ENCODE measurements at places on chromosomes 4 and X.

DNA sequence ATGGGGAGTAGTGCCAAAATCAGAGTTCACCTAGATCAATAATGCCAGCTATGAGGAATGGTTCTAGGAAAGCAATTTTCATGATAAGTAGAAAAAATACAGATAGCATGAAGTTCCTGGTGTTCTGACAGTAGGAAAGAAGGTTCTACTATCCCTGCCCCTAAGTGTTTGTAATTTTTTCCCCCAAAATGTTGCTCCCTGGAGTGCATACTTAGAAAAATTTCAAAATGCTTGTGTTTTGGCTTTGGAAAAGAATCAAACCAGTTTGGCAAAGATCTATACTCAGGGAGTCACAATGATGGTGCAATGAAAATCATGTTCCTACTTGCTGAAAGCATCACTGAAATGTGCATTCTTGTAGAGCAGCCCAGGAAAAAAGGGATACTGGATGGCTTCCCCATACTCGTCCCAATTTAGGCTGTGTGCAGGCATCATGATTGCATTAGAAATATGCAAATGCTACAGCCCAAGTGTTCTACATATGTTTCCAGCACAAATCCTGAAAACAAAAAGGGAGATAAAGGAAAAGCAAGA, 74.7 kb downstream of the LPAR4 start:
- DNase-seq: no peak

DNA sequence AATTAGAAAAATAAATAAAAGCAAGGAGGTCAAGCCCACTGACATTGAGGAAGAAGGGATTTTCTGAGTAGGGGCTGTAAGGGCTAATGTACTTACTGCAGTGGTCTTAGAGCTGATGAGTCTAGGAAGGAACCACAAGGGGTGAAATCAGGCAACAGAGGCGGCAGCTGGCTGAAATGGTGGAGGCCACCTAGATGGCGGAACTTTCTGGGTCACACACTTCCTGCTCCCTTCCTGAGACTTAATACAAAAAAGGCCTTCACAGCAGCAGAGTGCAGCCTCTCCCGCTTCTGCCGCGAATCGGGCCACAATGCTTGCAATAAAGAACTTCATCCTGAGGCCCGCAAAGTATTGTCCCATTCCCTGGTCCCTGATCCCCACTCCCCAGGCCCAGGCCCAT, 15.4 kb downstream of the SNX12 start:
- DNase-seq: no peak

GRCh38 chrX:45714866-45715265, 514.2 kb upstream of the DIPK2B start:
- no peak for DNase-seq

DNA sequence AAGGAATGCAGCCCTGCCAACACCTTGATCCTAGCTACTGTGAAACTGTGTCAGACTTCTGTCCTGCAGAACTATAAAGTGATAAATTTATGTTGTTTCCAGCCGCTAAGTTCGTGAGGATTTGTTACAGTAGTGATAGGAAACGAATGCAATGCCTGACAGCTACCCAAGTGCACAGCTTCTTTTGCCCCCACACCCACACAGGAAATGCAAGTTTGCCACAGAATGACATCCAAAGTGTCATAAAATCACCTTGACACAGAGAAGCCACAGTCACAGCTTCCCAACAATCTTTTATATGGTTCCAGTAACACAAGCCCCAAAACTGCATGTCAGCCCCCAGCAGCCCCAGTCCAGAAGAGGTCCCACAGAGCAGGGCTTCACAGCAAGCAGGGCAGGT, 216.9 kb upstream of the S100G start:
- no peak for DNase-seq

DNA sequence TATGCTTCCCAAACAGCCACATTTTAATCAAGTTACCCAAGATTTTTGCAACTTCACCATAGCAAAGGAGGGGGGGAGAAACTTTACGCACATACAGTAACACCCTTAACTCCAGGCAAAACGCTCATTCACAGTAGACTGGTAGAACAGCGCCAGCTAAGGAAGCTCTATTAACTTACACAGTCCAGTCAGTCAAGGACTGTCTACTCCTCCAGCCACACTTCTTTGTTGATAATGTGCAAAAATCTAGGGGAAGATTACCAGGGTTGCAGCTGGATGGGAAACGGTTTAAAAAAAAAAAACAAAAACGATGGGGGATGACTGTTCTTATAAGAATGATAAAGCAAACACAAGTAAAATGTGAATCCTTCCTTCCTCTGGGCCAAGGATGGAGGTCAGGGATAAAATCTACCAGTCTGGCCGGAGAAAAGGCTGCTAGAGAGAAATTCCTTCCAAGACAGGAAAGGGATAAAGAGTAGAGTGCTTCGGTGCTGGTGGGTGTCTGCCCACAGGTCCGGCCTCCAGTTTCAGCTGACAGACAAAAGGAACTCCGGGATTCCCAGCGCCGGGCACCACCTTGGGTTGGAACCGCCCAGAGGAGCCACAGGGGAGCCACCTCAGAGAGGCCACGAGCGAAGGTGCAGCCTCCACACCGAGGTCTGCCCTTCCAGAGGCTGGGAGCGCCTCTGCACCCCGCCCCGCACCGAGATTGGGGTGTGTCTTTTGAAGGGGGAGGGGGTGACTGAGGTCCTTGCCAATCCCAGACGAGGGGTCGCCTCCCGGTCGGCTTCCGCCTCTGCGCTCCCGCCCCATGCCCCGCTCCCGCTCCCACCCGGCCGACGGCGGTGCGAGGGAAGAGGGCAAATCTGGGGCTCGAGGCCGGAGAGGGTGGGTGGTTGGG, 811 bp downstream of the ANKRD50 start:
- DNase-seq: no peak

- DNase-seq: no peak
Measured at GRCh38 chr4:138772366-138772765, 243.2 kb upstream of the NOCT start.

- no peak for DNase-seq
Measured at GRCh38 chr4:182385897-182386296, 142.7 kb downstream of the TENM3 start.

DNA sequence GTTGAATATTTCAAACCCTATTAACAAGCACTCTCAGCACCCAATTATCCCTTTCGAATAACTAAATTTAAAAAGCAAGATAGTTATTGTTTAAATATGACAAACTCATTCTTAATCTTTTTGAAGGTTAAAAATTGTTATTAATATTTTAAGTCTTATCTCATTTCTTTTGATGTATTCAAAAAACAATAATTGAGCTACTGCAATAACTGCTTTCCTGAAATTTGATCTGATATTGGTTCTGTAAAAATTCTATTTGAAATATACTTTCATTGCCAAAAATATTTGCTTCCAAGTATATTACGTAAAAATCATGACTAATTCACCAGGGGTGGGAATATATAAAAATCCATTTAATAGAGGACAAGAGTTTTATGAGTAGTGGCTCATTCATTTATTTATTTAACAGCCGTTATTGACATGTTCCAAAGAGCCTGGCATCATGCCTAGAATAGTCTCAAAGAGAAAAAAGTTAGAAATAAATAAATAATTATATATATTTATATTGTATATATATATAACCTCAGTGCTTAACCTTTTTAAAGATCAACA, 34.4 kb downstream of the GLRA3 start:
- DNase-seq: no peak

DNA sequence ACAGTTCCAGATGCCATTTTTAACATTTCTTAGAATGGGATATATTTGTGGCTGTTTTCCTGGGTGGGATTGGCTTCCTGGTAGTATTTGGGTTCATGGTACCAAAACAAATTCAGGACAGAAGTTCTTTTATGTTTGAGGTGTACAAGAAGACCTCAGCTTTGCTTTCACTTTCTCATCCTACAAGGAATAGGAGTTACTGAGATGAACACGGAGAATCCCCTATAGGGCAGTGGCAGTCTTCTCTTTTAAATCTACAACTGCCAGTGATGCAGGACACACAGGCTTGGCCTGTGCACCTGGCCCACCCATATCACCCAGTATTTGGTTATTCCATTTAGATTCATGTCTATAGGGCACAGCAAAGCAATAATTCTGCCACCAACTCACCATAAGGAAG, 35.2 kb downstream of the SLC10A7 start:
- no peak for DNase-seq

GRCh38 chrX:108527724-108528123, 88.1 kb downstream of the COL4A5 start:
- DNase-seq: no peak

DNA sequence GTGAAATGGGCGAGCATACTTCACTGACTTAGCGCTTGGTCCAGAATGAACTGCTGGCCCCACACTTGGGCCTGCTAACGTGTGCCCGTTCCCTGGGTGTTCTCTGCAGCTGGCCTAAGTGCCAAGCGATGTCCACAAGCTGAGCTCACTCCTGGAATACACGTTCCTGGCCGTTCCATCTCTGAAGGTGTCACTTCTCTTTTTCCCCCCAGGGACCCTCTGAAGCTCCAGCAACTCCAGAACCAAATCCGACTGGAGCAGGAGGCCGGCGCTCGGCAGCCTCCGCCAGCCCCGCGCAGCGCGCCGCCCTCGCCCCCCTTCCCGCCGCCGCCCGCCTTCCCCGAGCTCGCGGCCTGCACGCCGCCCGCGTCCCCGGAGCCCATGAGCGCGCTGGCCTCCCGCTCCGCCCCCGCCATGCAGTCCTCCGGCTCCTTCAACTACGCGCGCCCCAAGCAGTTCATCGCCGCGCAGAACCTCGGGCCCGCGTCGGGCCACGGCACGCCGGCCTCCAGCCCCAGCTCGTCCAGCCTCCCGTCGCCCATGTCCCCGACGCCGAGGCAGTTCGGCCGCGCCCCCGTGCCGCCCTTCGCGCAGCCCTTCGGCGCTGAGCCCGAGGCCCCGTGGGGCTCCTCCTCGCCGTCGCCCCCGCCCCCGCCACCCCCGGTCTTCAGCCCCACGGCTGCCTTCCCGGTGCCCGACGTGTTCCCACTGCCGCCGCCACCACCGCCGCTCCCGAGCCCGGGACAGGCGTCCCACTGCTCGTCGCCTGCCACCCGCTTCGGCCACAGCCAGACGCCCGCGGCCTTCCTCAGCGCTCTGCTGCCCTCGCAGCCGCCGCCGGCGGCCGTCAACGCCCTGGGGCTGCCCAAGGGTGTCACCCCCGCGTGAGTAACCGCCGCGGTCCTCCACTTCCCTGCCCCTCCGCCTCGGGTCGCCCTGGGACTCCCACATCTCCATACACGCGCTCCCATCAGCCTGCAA, 132.3 kb downstream of the CBR4 start:
- no peak for DNase-seq

DNA sequence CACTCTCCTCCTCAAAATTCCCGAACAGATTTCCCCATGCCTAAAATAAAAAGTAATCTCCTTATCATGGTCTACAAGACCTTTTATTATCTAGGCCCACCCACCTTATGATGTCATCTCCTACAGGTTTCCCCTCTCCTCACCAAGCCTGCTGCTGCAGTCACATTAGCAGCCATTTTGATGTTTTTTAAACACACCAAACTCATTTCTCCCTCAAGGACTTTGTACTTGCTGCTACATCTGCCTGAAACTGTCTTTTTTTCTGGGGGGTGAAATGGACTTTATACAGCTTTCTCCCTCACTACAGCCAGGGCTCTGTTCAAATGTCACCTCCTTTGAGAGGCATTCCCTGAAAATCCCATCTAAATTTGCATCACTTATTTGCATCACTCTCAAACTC, 90.2 kb upstream of the TAB3 start:
- DNase-seq: no peak

- no peak for DNase-seq
Measured at GRCh38 chr4:150491132-150492049, 90.6 kb upstream of the MAB21L2 start.

- no peak for DNase-seq
Measured at GRCh38 chr4:8238515-8239053, 31.0 kb upstream of the HTRA3 start.

- no peak for DNase-seq
Measured at GRCh38 chr4:125482822-125483221, 168.1 kb downstream of the FAT4 start.

DNA sequence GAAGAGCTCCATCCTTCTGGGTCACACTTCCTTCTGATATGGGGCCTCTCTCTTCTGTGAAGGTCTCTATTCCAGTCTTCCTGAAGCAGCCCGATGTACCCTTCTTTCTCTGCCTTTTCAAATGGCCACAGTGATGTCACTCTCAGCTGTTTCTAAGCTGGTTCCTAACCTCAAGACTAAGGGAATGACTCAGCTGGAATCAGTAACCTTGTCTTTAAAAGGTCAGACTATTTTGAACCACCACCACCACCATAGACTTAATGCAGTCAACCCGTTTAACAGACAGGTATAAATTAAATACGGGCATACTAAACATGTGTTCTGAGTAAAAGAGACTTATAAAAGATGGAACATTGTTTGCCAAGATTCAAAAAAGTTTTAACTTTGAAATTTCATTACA, 121.0 kb downstream of the PPA2 start:
- DNase-seq: no peak

GRCh38 chr4:112994732-112995464, 54.6 kb upstream of the ANK2 start:
- no peak for DNase-seq

- no peak for DNase-seq
Measured at GRCh38 chrX:22462959-22463358, 190.2 kb downstream of the CBLL2 start.

DNA sequence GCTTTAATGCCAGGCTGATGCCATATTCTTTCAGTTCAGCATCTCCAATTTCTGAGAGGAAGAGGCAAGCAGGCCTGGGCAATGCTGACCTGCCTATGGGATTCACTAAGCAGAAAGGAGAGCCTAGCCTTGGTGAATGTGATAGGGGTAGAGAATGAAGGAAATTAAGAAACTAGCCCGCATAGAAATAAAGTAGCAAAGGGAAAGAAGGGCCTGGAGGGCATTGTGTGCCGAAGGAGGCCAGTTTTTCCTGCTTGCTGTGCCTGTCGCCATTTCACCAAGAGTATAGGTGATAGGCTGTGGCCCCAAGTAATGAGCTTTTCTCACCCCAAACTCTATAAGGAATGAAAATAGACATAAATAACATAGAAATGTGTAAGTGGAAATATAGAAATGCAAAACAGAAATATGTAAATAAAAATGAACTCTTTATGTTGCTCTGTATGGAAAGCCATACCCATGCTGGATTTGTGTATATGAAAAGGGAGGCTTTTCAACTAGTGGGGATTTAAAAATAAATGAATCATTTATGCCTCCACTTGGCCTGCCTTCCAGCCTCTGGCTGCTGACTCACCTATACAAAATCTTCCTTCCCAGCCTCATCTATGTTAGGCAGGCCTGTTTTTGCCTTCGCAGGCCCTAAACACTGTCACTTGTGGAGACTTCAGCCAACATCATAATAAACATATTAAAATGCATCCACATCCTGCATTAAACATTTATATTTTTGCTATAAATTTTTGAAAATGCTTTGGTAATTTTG, 5.1 kb upstream of the OCRL start:
- DNase-seq: no peak

DNA sequence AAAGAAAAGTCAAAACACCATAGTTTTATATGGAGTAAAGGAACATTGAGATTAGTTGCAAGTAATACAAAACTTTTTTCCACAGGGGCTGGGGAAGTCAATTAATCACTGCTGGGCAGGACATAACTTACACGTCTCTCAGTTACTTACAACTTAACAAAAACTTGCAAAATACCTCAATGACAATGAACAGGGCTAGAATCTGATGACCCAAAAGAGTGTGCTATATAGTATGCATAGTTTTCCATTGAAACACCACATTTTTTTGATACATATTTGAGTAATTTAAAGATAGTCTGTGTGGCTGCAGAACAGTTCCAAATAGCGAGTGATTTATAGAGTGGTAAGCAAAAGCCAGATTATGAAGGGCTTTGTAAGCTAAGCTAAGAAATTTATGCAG, 172.3 kb upstream of the TRPC5 start:
- no peak for DNase-seq

- no peak for DNase-seq
Measured at GRCh38 chr4:117893207-117893606, 141.1 kb upstream of the NDST3 start.

- DNase-seq: no peak
Measured at GRCh38 chrX:32995427-32995826, 215.9 kb downstream of the DMD start.

Measured in activated CD8-positive, alpha-beta memory T cell treated with anti-CD3 and anti-CD28 coated beads for 4 hours (primary cell).